Stimulated activated CD4-positive, alpha-beta T cell treated with anti-CD3 and anti-CD28 coated beads, Interleukin-15, amount 100 ng/mL, for 1 hour (primary cell): ENCODE measurements at places on chromosomes 5 and 9.

- DNase-seq = no peak
Observed at GRCh38 chr5:154318691-154319090, 127.1 kb upstream of the SAP30L start.

GRCh38 chr9:130663258-130663976 lies 977 bp upstream of the PRDM12 start:
- no peak for DNase-seq

GRCh38 chr9:137117269-137117731 lies 2.8 kb upstream of the DPP7 start:
- no peak for DNase-seq

GRCh38 chr5:65808251-65808741 lies 86.3 kb downstream of the NLN start:
- no peak for DNase-seq

DNA sequence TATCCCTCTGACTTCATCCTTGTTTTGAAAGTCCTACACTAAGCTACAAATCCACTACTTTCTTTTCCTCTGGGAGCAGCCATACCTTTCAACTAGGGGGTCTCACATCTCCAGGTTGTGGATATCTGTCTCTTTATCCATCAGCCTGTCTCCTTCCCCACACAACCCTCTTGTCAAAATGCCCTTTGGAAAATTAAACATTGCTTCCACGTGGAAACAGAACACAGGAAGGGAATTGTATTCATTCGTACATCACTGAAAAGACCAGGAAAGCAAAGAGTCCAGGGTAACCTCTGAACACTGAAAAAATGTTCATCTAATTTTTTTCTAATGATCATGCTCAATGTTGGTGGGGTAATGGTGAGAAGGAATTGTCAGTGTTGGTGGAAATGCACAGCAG lies 203.6 kb downstream of the NR3C1 start:
- DNase-seq = no peak

DNA sequence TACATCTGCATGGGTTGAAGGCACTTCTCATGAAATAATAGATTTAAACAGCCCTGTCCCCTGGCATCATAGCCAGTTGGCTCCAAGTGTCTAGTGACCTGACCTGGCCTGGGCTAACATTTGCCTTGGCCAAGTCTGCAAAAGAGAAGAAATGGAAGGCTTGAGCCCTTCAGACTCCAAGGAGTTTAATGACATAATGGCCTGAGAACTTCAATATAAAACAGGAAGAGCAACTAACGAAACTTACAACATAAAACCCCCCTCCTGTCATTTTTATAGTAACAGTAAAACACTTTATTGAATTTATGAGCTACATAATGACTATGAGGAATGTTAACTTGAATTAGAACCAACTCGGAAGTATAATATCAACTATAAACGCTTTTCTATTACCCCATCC lies 218.8 kb upstream of the TBCA start:
- no peak for DNase-seq

- DNase-seq = no peak
Observed at GRCh38 chr5:173542159-173542558, 74.3 kb downstream of the BOD1 start.
